ENCODE measurements at places on chromosomes 2 and 18.

DNA sequence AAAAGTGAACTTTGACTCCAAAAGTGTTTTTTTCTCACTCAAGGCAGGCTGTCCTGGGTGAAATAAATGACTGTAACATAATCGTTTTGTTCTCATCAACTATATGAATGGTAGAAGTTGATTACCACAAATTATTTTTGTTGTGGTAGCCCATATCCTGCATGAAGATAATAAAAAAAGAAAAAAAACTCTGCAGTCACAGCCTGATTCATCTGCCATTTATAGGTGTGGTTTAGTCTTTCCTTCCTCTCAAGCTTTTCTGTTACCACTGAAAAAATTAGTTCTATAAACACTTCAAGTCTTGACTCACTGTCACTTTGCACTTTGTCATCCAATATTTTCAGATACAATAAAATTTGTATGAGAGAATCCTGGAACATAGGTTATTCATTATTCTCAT lies 522.0 kb downstream of the PLCL1 start:
- DNase-seq, result no peak

- no peak for DNase-seq
These were observed 42.7 kb downstream of the RAB31 start for GRCh38 chr18:9750606-9751304.

- no peak for DNase-seq
These were observed 148.0 kb downstream of the HDAC4 start for GRCh38 chr2:239252801-239253200.

- DNase-seq, result no peak
These were observed 1343.0 kb upstream of the SLC39A10 start for GRCh38 chr2:194314042-194314441.

DNA sequence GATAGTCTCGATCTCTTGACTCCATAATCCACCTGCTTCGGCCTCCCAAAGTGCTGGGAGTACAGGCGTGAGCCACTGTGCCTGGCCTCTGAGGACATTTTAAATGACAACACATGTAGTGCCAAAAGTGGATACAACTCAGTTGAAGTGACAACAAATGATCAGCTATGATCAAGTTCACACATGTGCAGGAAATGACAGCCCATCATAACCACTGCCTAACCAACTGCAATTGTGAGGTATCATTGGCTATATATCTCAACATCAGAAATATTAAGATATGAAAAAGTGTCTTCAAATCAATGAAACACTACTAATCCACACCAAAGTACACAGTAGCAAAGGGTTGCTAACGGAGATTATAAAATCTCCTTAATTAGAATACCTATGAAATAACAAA lies 84.8 kb downstream of the DTNB start:
- no peak for DNase-seq

DNA sequence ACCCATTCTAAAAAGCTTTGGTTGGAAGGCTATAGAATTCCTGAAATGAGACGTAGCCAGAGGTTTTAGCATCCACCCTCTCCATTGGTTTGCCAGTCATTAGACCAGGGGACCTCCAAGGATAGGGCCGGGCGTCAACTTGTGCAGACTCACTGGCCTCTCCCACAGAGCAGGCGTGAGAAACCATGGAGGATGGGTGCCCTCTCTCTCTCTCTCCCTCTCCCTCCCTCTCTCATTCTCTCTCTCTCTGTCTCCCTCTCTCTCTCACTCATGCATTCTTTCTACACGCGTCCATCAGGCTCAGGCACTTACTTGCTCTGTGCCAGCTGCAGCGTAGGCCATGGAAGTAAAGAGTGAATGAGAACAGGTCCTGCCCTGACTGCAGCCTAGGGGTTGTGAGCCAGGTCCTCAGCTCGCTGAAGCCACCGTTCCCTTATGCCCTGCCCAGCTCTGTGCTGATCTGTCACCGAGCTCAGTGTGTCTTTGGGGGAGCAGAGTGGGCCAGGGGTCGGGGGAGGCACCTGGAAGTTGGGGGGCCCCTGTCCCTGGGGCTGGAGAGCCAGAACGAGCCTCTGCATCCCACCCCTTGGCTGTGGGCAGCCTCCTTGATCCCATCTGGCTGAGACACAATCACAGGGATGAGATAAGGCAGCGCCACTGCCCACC lies 304.4 kb upstream of the HS6ST1 start:
- DNase-seq, result no peak

DNA sequence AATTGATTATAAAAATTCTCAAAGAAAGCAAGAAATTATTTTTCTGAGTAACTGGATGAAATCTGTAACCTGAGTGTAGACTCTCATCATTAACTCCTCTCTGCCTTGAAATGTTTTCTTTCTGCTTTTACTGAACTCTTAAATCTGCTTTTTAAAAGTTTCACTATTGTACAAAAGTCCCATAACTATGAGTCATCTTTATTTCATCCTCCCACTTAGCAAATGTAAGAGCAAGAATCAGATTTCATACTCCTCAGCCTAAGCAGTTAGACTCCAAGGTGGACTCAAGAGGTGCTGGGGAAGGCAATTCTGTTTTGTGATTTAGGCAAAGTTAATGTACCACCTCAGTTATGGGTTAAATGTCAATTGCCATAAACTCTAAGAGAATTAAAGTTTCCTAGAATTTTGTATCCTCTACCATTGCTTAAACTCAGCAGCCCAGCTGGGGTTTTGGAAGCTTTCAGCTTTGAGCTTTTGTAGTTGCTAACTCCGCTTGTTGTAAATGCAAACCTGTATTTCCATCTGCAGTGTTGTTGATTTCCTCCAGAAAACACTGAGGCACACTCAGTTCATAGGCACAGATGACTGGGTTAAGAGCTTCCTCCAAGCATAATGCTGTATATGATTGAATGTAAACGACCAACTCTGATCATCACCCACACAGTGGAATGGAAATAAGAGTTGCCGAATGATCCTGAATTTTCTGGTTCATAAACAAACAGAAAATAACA lies 268.8 kb downstream of the ARHGAP15 start:
- DNase-seq, result no peak

DNA sequence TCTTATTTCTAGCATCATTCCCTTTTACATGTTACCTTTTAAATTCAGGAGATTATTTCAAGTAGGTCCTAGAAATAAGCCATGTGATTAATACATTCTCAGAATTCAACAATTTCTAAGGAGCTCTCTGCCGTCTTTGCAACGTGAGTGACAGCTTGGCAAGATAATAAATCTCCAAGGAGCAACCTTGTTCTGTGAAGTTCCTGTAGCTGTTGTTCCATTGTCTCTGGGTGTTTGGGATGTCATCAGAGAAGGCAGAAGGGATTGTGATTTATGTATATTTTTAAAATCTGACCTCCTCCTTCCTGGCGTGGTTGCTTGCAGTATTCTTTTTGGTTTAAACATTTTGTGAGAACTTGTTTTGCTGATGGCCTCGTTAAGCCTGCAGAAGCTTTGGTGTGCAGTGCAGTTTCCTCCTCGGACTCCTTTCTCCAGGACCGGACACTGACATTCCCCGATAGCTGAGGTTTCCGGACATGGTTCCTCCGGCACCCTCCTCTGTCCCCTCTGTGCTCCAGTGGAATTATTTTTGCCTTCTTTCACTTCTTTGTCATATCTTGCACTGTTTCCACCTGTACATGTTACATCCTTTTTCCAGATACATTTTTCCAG lies 33.7 kb downstream of the RAMP1 start:
- DNase-seq, result no peak

- DNase-seq, result no peak
These were observed 229.2 kb downstream of the MYT1L start for GRCh38 chr2:2101924-2102323.

DNA sequence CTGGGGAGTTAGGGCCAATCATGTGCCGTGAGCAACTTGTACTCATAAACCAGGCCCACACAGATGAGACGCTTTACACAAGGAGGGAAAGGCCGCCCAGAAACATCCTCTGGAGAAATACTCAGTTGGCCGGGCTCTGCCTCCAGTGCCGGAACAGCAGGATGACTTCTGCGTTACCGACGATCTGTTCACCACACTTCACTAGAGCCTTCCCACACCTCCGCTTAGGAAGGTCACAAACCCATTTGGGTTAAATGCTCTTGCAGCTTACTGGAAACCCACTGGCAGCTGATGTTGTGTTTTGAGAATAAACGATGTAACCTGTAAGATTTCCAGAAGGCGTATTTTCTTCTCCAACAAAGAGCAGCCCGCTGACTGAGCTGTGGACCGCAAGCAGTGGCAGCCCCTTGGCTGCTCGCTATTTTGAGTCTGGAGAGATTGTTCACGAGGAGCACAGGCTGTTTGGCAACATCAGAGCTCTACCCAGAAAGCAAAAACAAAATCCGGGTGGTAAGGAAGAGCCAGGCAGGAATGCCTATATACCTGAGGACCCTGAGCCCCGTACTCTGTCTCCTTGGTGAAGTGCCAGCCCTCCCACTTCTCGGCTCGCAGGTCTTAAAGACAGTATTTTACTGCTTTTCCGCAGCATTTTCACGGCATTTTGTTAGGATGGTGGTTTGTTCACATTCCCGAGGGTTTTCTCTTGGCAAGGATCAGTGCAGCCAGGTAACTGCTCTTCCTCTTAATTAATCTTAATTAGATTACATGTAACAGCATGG lies 44.0 kb downstream of the COLEC12 start:
- DNase-seq, result peak; percentile 4

DNA sequence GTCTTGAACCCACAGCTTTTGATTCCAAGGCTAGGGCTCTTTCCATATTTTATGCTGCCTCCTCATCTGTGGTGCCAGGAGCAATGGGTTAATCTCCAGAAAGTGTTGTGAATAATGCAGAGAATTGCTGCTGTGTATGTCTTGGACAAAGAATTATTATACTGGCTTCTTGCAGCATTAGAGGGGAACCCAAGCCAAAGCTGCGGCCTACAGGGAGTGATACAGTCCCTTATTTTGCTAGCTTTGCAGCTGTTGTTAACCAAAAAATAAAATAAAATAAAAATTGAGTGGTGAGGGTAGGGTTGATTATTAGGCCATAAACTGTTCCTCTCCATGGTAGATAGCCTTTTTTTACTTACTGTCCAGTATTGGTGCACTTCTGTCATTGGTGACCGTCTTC lies 16.7 kb downstream of the WIPF1 start:
- no peak for DNase-seq

DNA sequence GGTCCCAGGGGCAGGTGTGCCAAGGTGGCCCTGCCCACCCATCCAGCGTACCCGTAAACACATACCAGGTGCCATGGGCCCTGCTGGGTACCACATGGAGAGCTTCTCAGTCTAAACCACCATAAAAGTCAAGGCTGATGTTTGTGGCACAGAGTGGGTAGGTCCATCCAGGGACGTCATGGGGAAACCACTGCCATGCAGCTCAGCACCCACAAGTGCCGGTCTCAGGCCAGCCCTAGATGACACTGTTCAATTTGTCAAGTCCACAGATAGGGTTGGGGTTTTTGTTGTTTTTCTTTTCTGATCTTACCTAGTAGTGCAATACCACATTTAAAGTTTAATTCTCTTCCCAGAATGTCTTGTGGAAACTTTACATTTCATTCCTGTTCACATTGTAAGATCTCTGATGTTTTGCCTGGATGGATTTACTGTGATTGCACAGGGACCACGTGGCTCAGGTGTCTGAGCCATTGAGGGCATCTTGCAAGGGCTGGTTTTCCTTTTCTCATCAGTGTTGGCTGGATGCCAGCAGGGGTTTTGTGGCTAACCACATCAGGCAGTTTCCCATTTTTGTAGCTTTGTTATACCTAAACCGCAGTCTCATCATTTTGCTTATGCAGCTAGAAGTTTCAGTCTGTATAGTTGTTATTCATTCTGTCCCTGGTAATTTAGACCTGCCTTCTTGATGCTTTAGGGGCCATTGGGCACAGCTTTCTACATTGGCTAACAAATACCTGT lies 64.7 kb downstream of the STK25 start:
- no peak for DNase-seq

DNA sequence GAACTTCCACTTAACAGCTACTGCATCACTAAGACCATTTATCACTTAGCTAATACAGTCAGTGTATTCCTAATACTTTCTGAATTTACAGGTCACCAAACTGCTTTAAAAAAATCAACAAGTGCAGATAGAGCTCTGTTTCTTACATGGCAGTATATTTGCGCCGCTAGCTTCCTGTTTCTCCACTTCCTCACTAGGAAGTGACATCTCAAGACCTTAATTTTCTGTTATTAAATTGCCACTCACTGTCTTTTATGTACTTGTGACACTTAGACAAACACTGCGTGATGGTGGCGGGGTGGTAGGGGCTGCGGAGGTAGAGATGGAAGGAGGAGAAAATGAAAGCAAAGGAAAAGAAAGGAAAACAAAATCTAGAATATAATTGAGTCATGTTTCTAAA lies 53.7 kb upstream of the CRIM1 start:
- no peak for DNase-seq

DNA sequence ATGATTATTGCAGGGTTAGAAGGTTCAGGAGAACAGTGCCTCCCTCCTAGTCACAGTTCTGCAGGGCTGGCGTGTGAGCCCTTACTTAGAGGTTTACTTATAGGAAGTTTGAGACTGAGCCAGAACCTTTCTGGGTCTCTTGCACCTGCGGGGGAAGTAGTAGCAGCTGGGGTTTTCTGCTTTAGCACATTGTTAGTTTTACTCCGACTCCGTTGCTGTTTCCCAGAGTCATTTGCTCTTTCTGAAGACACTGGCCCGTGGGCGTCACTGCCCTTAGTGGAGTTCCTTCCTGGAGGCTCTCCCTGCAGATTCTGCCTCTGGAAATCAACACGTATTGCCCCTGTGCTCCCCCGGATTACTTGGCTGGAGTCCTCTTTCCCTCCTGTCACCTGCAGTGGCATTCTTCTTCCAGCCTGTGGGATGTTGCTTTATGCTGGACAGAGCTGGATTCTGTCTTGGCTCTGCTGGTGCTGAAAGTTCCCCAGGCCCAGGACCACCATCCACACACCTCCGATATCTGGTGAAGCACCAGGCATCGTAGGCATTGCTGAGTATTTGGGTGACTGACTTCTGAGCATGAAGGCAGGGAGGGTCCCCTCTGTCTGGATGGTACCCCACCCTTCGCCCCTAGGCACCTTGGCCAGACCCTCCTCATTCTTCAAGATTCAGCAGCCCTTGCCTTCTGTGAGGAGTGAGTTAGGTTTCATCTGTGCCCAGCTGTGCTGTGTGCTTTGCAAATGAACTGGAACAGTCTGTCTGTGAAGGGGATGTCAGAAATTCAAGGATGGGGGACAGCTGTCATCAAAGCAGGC lies 51.7 kb downstream of the AGAP1 start:
- peak; percentile 67 for DNase-seq

DNA sequence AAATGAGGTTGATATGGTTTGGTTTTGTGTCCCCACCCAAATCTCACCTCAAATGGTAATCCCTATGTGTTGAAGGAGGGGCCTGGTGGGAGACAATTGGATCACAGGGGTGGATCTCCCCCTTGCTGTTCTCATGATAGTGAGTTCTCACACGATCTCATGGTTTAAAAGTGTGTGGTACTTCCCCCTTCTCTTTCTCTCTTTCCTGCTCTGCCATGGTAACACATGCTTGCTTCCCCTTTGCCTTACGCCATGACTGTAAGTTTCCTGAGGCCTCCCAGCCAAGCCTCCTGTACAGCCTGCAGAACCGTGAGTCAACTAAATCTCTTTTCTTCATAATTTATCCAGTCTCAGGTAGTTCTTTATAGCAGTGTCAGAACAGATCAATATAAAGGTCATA lies 24.7 kb upstream of the FAM124B start:
- DNase-seq, result no peak

- no peak for DNase-seq
These were observed 28.9 kb downstream of the PPP3R1 start for GRCh38 chr2:68223419-68223818.
